Activated CD4-positive, alpha-beta T cell treated with anti-CD3 and anti-CD28 coated beads, Interleukin-2, amount 10 ng/mL, durations not matched to agents 24 days and 14 days (primary cell): ENCODE measurements at places on chromosomes 3 and 15. TPM values are rescaled to one million over a fixed set of nuclear protein-coding genes. Genes with fewer than 3 reads are reported as not detected.

PARP15 gene
- 10.8 and 12.1 TPM in 2 replicates for total RNA-seq

EIF4E3 gene
- total RNA-seq: 20.3 and 20.7 TPM in 2 replicates

CEP70 gene
- 3.7 and 4.8 TPM in 2 replicates for total RNA-seq

APOD gene
- total RNA-seq: 1.8 and 2.6 TPM in 2 replicates

CGNL1 gene
- total RNA-seq: not detected in 2 replicates

STRIT1 gene
- not detected in 2 replicates for total RNA-seq

UQCRC1 gene
- total RNA-seq: 224 and 235 TPM in 2 replicates

CACNA2D2 gene
- 0.23 and 0.62 TPM in 2 replicates for total RNA-seq

GRCh38 chr3:38662544-38662943 is 13.1 kb upstream of the SCN5A start:
- peak; percentile 62 for DNase-seq

DNA sequence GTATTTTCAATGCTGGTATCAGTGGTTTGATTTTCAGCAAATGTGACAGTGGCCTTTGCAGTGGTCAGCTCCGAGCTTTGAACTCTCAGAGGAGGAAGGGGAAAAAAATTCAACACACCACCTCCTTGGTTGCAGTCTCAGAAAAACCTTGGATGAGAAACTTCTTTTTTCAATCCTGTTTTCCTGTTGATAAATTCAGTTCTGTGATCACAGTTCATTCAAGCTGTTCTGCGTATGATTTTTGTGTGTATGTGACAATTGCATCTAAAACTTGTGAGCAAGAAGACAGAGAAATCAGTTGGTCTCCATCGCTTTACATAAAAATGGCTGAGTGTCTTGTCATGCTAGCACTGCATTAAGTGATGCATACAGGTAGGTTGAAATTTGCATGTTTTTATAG is 19.2 kb downstream of the ZBTB38 start:
- no peak for DNase-seq

DNA sequence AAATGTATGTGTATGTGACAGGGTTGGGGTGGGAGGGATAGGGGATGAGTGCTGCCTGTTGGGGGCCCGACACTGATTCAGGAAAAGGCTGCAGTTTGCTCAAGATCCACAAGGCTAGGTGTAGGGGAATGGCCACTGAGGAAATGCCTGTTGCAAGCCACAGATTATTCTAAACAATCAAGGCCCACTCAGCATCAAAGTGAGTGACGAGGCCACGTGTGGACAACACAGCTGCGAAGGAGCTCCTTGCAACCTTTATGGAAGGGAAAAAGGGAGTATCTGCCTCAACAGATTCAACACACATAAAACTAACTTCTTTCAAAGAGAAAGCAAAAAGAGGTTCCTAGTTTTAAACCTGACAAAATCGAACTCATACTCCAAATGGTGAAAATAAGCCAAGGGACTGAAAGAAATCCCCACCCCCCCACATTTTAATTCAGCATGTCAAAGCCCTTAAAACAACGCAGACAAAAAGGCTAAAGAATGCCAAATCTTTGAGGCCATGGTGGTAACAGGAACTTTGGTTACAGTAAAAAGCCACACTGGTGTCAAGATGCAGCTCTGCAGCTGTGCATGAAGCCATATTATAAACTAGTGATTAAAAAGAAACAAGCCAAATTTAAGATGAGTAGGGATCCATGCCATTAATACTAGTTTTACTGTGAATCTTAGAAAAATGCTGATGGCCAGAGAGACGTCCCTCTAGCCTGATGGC is 3.6 kb downstream of the POLG start:
- no peak for DNase-seq

DNA sequence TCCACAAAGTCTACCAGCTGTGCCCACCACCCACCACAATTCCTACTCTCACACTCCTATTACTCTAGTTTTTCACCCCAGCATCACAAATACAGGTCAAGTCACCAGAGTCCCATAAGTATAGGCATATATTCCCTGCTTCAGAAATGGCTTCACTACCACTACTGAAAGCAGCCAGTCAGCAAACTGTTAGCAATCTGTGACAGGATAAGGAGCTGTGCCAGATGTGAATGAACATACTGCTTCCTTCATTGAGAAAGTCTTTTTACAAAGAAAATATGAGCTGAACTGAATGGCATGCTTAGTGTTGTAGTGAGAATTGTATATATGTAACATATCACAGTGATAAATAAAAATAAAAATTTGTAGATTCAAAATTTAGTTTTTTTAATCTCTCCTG is 76.8 kb downstream of the C3orf85 start:
- peak; percentile 16 for DNase-seq

DNA sequence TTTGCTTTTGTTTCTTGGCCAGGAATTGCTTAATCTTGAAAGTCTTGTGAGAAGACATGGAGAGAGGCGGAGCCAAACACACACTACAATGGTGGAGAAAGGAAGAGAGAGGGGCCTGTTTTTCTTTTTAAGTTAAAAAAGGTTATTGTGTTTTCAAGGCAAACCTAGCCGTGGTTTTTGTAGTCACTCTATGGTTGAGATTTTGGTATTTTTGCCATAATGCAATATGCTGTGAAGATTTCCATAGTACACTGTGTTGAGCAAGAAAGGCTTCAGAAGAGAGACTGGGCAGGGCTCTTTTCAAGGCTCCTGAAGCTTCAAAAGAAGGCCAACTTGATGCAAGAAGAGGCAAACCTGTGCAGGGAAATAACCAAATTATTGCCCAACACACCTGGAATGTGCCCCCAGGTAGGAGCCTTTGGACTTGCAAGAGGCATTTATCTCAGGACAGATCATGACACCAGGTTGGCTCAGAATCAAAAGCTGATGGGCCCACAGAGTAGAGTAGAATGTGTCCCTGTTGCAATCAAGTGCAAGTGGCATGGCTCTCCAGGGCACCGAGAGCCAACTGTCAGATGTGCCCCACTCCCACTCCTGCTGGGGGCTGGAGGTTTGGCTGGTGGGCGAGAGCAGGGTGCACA is 22.1 kb downstream of the AMOTL2 start:
- DNase-seq: no peak

DNA sequence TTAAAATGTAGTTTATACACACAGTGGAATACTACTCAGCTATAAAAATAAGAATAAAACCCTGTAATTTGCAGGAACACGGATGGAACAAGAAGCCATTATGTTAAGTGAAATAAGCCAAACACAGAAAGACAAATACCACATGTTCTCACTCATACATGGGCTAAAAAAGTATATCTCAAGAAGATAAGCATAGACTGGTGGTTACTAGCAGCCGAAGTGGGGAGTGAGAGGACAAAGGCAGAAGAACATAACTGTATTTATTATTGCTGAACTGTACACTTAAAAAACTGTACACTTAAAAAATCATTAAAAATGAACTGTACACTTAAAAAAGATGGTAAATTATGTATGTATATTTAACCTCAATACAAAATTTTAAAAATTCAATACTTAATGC is 11.0 kb downstream of the UBE3A start:
- DNase-seq: no peak

DNA sequence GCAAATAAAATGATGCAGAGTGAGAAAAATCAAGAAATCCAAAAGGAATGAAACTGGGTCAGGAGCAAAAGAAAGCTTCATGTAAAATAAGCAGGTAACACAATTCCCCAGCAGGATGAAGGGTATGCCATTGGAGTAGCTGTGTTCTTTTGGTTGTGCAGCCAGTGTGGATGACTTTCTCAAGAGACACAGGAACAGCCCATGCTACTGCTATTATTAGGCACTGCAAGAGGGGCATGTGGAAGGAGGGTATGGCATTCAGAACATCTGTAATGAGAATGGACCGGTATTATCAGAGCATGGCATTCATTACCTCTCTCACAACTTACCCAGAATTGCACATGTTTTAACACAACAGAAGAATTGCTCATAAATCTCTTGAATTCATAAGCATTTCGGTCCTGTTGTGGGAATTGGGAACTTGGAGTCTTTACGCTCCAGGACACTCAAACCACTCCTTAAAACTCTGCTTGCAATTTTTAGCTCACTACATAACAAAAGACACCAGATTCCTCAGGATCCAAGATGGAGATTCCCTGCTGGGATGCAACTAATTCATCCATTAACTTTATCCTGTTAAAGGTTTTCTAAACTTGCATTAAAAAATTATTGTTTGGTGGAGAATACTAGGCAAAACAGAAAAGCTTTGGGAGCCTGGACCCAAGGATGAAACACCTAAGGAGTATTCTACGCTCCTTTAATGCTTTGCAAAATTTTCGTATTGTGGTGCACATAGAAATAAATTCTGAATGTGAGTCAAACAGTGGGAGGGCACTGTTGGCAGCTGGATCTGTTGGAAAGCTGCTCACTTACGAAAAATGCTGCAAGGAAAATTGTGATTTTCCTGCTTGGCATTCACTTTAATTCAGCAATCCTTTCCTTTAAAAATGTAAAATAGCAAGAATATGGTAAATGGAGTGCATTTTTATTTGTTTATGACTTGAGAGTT is 34.6 kb upstream of the CDIN1 start:
- no peak for DNase-seq

DNA sequence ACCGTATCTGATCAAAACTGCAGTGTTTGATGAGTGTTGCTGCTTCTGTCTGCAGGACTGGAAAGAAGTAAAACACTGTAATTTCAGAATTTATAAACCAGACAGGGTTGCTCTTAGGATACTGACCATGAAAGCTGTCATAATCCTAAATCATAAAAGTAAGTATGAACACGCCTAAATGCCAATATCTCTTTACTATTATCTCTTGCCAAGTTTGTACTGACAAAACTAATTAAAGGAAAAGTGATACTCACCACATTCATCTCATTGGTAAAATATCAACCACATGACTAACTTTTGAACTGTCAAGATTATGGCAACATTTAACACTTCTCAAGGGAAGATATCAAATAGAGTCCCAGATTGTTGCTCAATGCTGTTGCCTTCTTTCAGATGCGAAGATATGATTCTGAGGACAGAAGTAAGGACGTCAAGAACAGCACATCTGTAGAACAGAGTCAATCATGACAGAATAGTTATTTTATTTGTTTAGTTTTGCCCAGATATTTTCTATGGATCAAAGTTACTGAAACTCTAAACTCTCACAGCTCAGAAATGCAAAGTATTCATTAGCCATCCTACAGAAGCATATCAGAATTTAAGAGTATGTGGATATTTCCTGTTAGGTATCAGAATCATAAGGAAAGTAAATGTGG is 61.4 kb upstream of the COL8A1 start:
- no peak for DNase-seq

DNA sequence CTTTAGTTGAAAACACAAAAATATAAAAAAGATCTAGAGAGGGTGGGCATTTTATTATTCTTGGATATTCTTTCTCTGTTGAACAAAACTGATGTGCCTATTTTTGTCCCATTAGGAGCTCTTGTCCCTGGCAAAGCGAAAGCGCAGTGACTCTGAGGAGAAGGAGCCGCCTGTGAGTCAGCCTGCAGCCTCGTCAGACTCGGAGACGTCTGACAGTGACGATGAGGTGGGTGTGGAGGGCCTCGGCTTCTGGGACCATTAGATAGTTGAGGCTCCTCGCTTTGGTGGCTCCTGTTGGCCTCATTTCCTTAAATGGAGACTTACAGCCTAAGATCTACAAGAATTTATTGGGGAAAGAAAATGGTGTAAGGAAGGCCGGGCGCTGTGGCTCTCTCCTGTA is 21.3 kb downstream of the RTF1 start:
- no peak for DNase-seq

GRCh38 chr15:60228101-60228500 is 169.7 kb downstream of the ANXA2 start:
- DNase-seq: no peak

GRCh38 chr3:73695841-73696240 is 71.1 kb upstream of the PDZRN3 start:
- no peak for DNase-seq

DNA sequence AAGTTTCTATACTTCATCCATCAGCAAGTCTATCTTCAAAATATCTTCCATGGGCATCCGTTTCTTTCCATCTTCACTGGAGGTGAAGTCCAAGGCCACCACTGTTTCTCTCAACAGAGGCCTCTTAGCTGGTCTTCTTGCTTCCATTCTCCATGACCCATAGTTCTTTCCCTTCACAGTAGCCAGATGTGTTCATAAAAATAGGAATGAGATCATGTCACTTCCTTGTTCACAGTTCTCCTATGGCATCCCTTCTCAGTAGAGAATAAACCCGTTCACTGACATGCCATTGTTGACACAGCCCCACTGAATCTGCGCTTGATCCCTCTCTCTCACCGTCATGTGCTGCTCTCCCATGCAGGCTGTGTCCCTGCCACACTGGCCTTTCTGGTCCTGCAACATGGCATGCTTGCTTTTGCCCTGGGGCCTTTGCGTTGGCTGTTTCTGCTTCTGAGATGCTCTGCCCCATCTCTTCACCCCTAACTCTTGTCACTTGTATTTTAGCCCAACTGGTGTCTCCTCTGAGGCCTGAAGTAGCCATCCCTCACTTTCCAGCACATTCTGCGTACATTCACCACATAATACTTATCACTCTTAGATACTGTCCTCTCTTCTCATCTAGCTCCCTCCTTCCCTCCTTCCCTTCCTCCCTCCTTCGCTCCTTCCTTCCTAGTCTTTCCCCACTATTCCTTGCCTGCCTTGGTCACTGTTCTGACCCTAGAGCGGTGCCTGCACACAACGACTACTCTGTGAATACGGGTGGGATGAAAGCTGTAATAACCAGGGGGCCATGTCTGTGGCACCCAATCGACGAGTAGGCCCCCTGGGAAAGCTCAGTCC is 42.0 kb downstream of the STARD5 start:
- DNase-seq: no peak

GRCh38 chr3:195084746-195085145 is 186.2 kb downstream of the XXYLT1 start:
- DNase-seq: no peak

- DNase-seq: no peak
Observed at GRCh38 chr3:71089271-71089847, 494.2 kb downstream of the FOXP1 start.

DNA sequence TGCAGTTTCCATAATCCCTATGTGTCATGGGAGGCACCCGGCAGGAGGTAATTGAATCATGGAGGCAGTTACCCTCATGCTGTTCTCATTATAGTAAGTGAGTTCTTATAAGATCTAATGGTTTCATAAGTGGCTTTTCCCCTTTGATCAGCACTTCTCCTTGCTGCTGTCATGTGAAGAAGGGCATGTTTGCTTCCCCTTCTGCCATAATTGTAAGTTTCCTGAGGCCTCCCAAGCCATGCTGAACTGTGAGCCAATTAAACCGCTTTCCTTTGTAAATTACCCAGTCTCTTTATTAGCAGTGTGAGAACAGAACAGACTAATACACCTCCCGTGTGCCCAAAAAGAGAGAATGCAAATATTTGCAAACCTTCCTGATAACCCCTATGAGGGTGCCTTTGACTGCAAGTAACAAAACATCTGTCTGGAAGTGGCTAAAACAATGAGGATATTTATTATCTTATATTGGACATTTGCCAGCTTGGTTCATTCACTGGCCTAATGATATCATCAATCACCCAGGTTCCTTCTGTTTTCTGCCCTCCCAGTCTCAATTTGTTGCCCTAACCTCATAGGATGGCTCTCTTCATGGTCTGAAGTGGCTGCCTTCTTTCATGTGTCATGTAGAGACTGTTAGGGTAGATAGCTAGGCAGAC is 68.7 kb downstream of the BHLHE40 start:
- no peak for DNase-seq

- no peak for DNase-seq
Observed at GRCh38 chr15:92709110-92709790, 53.7 kb upstream of the FAM174B start.

- DNase-seq: no peak
Observed at GRCh38 chr3:73523661-73524060, 101.1 kb downstream of the PDZRN3 start.

- peak; percentile 51 for DNase-seq
Observed at GRCh38 chr3:126063358-126063965, 20.5 kb downstream of the SLC41A3 start.
